Chondrocyte (in vitro differentiated cells): ENCODE measurements at places on chromosomes 11 and 22. TPM values are rescaled to one million over a fixed set of nuclear protein-coding genes. Genes with fewer than 3 reads are reported as not detected.

GRCh38 chr11:68211546-68211945 is 1.6 kb downstream of the KMT5B start:
- no peak for DNase-seq
- peak overlapping the region; percentile 20 for H3K27ac ChIP-seq
- H3K27me3 ChIP-seq: no peaks in the 10 kb centered on the region
- peaks cover 53% of the 10 kb centered on the region for H3K4me1 ChIP-seq
- no peaks in the 10 kb centered on the region for H3K36me3 ChIP-seq

GRCh38 chr22:35966314-35967045 is 62.1 kb downstream of the RBFOX2 start:
- H3K27me3 ChIP-seq: no peaks in the 10 kb centered on the region
- H3K4me1 ChIP-seq: peaks cover 52% of the 10 kb centered on the region
- no peak overlapping the region for H3K4me3 ChIP-seq
- DNase-seq: no peak
- no peaks in the 10 kb centered on the region for H3K36me3 ChIP-seq

- H3K36me3 ChIP-seq: peaks cover 2% of the 10 kb centered on the region
- H3K4me1 ChIP-seq: peaks cover 21% of the 10 kb centered on the region
- no peak overlapping the region for H3K27ac ChIP-seq
- DNase-seq: no peak
Observed at GRCh38 chr11:33935461-33936456, 43.9 kb upstream of the LMO2 start.

GRCh38 chr11:126510621-126511370 is 155.3 kb downstream of the ST3GAL4 start:
- no peak overlapping the region for H3K4me3 ChIP-seq
- peaks cover 13% of the 10 kb centered on the region for H3K27me3 ChIP-seq
- H3K4me1 ChIP-seq: no peaks in the 10 kb centered on the region
- no peak overlapping the region for H3K27ac ChIP-seq
- H3K36me3 ChIP-seq: no peaks in the 10 kb centered on the region

DNA sequence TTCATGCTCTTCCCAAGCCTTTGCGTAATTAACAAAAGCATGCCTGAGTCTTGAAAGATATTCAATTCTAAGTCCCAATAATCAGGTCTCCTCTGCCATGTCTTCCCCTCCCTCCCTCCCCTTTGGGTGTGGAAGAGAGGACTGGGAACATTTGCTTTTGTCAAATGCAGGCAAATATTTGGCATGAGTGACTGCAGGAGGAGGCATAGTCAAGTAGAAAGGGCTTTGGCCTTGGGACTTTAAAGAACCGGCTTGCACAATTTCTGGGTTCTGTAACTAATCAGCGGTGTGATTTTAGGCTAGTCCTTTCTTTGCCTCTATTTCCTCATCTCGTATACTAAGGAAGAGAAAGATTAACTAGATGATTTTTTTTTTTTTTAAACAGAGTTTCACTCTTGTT is 59.5 kb downstream of the SCN3B start:
- H3K4me1 ChIP-seq: peaks cover 7% of the 10 kb centered on the region
- H3K4me3 ChIP-seq: no peak overlapping the region

GRCh38 chr11:11387622-11388305 is 34.7 kb upstream of the CSNK2A3 start:
- peaks cover 1% of the 10 kb centered on the region for H3K36me3 ChIP-seq
- DNase-seq: no peak
- H3K27me3 ChIP-seq: peaks cover 5% of the 10 kb centered on the region
- peaks cover 25% of the 10 kb centered on the region for H3K4me1 ChIP-seq

DNA sequence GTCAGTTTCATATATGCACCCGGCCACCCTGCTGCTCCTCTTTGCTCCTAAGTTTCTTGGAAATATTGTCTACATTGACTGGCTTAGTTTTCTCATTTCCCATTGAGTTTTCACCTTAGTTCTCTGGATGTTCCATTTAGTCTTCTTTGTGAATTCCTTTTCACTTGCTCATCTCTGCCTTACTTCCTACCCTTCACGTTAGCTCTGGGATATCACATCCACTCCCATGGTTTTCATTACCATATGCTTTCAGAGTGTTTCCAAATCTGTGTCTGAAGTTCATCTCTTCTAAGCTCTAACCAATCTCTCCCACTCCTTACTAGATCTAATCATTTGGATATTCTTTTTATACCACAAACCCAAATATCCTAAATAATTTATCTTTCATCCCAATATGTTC is 226.4 kb downstream of the FAM76B start:
- no peaks in the 10 kb centered on the region for H3K36me3 ChIP-seq
- H3K4me3 ChIP-seq: no peak overlapping the region
- DNase-seq: no peak

DNA sequence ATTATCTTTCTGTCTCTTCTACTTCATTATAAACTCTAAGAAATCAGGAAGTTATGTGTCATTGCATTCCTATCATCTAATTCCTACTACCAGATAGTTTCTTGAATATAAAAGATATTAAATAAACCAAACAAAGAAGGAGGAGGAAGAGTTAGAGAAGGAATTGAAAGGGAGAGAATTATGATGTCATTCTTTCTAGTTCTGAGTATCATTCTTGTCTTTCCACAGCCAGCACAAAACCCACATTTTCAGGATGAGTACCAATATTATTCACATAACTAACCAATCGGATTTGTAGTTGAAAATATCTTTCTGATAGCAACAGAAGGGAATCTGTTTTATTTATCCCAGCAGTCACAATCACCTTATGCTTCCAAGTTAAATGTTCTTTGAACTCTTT is 13.3 kb downstream of the MS4A13 start:
- DNase-seq: no peak
- no peak overlapping the region for H3K27ac ChIP-seq
- peaks cover 2% of the 10 kb centered on the region for H3K27me3 ChIP-seq
- H3K36me3 ChIP-seq: no peaks in the 10 kb centered on the region
- H3K4me3 ChIP-seq: no peak overlapping the region
- no peaks in the 10 kb centered on the region for H3K4me1 ChIP-seq

DNA sequence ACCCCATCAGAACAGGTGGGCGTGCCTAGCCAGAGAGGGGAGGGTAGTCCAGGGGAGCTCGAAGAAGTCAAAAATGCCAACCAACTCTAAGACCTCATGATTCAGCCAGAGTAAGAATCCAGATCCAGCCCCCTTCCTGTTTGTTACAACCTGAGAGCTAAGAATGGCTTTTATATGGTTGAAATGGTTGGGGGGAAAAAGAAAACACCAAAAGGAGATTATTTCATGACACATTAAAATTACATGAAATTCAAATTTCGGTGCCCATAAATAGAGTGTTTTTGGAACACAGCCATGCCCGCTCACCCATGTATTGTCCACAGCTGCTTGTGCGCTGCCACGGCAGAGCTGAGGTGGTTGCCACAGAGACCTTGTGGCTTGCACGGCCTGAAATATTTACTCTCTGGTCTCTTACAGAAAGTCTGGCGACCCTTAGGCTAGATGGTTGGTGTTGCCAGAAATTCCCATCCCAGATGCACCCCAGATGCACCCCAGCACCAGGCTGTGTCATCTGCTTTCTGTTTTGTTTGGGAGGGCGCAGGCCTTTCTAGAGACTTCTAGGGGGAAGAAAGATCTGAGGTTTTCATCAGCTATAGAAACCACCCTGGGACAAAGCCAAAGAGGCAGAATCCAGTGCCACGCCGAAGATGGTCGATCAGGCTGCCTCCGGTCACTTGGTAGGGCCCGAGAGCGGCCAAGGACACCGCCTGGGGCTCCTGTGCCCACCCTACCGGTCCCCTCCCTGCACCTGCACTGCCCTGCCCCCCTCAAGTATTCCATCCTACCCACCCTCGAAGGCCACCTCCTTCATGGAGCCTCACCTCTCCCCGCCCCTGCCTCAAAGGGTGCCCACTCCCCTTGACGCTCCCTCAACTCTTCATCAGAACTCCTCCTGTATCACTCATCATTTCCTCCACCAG is 80.2 kb downstream of the DSCAML1 start:
- H3K27ac ChIP-seq: no peak overlapping the region
- H3K27me3 ChIP-seq: peaks cover 26% of the 10 kb centered on the region
- H3K4me3 ChIP-seq: no peak overlapping the region
- DNase-seq: no peak
- H3K4me1 ChIP-seq: peaks cover 8% of the 10 kb centered on the region
- H3K36me3 ChIP-seq: no peaks in the 10 kb centered on the region

Gene NAALADL1
- not detected in 3 replicates for total RNA-seq

Gene HORMAD2
- not detected in 3 replicates for total RNA-seq

Gene MRGPRX3
- total RNA-seq: not detected in 3 replicates

Gene SCGB1A1
- total RNA-seq: not detected in 3 replicates
